ENCODE measurements at places on chromosomes 4 and X.

GRCh38 chr4:140044337-140044902 is 109.6 kb downstream of the MAML3 start:
- peak; percentile 96 for DNase-seq

DNA sequence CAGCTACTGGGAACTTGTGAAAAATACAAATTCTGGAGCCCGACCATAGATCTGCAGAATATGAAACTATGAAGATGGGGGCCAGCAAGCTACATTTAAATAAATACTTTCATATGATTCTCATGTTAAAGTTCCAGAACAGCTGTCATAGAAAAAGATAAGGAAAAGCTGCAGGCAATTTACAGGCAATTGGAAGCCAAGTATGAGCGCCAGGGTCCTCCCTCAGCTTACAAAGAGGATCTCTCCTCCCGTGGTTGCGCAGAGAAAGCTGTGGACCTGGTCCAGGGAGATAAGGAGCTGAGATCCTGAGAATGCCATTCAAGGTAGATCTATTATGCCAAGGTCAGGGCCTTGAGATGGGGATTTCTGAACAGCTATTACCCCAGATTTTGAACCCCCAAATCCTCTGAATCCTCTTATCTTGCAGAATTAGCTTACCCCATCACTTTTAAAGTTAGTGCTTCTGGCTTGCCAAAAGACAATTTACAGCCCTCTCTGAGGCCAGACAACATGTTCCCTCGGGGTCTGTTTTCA is 25.6 kb upstream of the FRAS1 start:
- DNase-seq, result no peak

DNA sequence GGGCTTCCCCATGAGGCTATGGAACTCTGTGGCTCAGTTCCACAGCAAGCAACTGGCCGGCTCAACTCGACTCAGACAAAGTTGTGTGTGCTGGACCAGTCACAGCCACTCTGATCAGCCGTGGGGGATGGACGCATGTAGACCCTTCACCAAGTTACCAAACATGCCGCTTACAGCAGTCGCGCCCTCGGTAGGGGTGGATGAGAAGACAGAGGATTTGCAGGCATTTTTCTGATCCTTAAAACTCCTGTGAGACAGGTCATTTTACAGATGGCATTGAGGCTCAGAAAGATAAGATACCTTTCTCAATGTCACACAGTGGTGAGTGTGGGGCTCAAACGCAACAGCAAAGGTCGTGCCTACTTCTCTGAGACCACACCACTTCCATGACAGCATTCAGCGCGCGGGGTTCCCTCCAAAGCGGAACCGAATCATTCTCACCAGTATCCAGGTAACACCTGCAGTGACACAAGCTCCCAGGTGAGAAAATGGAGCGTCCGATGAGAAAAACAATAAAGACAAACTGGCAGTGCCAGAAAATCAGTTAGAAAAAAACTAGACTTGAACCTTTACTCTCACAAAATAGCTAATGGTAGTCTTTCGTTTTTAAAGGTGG is 83.6 kb downstream of the RELL1 start:
- DNase-seq, result no peak

DNA sequence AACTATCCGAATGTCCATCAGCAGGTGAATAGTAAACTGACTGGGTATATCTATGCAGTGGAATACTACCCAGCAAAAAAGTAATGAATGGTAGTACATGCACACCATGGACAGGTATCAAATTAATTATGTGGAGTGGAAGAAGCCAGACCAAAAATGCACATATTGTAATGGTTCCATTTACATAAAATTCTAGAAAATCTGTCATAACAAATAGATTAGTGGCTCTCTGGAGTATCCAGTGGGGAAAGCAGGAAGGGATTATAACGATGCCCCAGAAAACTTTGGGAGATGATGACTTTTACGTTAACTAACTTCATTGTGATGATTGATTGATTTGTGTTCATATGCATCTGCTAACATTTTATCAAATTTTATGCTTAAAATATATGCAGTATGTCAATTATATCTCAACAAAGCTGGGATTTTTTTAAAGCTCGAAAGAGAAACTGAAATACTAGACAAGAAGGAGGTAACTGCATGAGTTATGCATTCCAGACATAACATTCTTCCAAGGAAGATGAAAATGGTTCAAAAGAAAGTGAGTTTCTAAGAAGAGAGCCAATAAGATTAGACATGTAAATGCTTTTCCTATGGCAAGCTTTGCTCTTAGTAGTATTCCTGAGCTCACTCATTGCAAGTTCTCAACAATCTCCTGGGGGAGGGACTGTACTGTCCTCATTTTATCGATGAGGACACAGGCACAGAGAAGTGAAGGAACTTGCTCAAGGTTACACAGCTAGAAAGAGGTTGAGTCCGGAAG is 58.6 kb upstream of the MSX1 start:
- DNase-seq, result no peak

GRCh38 chr4:65791111-65791811 is 121.0 kb upstream of the EPHA5 start:
- no peak for DNase-seq

DNA sequence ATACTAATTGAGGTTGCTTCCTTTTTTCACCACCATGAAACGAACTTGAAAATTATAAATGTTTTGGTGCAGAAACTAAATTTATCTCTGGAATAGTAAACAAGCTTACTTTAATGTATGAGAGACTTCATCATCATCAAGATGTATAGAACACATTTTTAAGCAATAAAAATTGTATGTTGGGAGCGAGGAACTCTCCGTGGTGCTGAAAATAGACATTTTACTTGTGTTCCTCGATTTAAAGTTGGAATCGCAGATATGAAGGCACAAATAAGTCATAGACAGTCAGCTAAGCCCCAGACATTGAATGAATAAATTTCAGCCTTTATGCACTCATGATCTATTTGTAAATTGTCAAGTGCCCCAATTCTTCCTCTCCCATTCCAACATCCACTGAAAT is 310.7 kb downstream of the STK32B start:
- peak; percentile 35 for DNase-seq

DNA sequence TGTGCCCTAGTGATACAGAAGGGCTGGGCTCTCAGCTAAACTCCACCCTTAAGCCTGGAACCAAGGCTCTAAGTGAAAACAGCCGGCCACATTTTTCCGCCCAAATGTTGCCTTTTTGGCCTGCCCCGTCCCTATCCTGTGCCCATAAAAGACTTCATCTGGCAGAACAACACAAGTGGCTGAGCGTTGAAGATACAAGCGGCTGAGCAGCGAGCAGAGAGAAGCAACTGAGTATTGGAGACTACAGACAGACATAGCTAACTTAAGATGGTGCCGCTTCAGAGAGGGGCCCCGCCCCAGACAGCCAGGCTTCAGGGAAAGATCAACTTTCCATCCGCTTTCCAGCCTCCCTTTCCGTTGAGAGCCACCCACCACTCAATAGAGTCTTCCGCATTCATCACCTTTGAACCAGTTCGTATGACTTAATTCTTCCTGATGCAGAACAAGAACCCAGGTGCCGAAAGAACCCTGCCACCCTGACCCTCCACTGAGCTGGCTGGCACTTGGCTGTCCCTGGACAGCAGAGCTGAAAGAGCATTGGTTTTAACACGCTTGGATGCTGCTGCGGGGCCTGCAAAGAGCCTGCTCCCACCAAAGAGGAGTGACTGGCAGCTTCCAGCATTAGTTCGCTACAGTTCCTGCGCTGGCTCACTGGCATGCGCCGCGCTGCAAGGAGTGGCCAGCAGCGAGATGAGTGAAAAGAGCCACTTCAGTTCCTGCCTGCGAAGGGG is 853.2 kb upstream of the INTU start:
- DNase-seq, result no peak

DNA sequence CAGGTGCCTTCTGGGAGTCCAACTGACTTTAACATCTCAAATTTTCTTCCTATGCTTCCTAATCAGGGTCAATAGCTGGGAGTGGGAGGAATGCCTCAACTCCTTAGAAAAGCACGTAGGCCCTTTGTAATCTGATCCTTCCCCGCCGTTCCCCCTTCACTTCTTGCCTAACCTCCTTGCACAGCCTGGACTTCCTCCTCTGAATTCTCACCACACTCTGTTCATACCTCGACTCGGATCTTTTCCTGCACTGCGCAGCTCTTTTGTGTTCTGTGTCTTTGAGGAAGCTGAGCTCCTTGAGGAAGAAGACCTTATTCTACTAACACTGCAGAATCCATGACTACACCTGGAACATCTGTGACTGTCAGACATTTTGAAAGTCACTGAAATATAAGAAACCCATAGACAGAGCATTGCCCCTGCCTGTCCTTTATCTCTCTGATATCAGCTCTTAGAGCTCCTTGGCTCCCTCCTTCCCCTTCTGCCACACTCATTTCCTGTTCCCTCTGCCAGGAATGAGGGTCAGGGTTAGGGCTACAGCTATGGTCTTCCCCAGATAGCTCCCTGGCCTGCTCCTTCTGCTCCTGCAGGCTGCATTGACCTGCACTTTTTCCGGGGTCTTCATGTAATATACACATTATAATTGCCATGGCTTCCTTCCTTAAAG is 140.2 kb upstream of the LDB2 start:
- no peak for DNase-seq

- no peak for DNase-seq
Measured at GRCh38 chrX:38820751-38821150, 19.5 kb downstream of the MID1IP1 start.

- peak; percentile 20 for DNase-seq
Measured at GRCh38 chrX:19334945-19335626, 8.6 kb upstream of the PDHA1 start.

DNA sequence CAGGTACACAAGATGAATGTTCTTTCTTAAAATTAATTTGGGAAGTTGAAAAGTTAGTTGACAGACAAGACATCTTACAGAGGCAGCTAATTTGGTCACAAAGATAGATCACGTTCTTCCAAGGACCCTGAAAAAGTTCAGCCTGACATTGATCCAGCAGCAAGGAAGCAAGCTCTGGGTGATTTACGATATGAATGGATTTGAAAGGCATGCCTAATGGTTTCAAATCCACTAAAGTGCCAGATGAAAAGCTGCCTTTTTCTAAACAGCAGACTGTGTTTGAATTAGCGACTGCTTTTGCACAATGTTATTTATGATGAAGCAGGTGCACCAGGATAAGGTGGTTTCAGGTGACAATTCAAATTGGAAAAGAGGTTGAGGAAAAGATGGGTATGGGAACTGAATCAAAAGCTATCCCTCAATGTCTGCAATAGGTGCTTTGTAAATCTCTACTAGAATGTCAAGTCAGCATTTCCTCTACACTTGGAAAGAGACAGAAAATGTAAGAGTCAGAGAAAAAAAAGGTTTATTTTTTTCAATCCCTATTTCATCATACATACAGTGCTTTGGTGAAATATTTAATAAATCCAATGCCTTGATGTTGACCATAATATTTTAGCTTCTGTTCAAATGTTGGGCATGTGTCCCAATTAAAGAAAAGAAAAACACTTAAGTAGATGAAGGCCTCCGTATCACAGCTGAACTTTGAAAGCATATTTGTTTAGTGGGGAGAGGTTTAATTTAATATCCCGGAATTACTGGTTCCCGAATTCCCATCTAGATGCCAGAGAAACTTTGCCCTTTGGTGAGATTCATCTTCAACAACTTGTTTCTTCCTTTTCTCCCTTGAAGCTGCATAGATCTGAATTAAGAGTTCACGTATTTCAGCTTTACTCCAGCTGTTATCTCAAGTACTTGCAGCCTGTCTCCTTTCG is 6.0 kb downstream of the RASGEF1B start:
- DNase-seq, result no peak

DNA sequence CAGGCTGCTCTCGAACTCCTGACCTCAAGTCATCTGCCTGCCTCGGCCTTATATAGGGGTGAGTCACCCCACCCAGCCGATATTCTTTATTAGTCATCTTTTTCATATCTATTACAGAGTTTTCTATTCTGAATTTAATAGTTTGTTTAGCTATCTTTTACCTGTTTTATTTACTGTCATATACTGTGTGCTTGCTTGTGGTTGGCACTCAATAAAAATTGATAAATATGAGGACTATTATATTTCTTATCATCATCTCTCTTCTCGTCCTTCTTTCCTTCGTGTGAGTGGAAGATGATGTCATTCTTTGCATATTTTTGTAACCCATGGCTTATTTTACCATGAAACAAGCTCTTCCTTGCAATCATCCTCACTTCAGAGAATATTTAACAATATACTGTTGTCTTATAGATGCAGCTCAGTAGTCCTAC is 265.5 kb downstream of the ARHGAP24 start:
- DNase-seq, result peak; percentile 39

DNA sequence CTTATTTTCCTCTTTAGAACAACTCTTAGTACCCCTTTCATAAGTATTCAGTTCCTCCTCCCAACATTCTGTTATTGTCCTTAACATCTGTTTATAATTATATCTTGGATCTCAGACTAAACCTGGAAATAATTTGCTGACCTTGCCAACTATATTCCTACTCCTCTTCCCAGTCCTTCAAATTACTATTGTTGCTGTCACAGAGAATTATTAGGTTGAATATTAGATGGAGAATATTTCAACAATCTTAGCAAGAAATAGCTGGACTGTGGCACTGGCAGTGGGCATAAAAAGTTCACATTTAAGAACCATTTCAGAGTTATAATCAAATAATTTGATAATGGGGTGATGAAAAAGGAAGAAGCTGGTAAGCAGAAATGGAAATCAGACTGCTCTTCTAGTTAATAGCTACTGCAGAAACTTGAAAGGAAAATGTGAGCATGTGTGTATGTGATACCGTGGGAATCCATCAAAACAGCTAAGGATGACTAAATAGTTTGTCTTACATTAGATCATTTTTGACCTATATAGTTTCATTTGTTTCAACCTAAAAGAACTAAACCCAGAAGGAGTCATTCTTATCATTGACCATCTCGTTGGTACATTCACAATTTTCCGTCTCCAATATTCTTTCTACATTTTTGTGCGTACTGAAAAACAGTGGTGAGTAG is 43.3 kb upstream of the PRDM8 start:
- no peak for DNase-seq

- DNase-seq, result no peak
Measured at GRCh38 chr4:75698162-75698962, 25.2 kb upstream of the G3BP2 start.

DNA sequence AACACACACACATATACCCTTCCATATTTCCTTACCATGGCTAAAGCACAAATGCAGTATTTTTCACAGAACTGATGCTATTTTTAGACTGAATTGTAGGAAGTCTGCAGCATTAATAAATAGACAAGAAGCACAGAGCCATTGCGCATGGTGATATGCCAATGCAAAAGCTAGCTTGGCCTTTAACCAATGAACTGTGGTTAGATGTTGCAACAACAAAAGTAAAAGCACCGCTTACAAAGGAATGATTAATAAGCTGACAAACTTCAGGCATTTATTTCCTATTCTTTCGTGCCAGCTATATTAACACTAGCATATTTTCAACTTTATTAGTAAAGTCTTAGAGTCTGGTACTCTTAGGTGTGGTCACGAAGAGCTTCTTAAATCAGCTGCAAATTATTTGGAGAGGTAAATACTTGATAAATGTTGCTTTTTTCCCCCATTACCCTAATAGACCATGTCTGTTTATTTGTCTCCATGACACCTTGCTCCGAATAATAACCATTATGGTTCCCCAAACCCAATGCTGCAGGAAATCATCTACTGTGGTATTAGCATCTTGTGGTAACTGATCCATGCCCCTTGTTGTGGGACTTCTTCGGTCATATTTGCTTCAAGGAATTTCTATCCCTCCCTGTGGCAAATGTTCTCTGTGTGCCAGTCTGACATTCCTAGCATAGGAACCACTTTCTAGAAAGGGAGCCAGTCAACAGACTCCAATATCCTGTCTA is 306.1 kb upstream of the TAPT1 start:
- DNase-seq, result peak; percentile 96
